ENCODE measurements at places on chromosomes 1 and 21.
A peak's percentile ranks its signal among the peaks of the same experiment; 100 is the strongest.

- DNase-seq, result no peak
Measured at GRCh38 chr1:91742848-91743292, 143.1 kb downstream of the TGFBR3 start.

GRCh38 chr21:45001134-45002095 is 61.6 kb downstream of the SLX9 start:
- DNase-seq, result no peak

- DNase-seq, result peak; percentile 24
Measured at GRCh38 chr1:34549199-34549598, 205.6 kb upstream of the GJB5 start.

DNA sequence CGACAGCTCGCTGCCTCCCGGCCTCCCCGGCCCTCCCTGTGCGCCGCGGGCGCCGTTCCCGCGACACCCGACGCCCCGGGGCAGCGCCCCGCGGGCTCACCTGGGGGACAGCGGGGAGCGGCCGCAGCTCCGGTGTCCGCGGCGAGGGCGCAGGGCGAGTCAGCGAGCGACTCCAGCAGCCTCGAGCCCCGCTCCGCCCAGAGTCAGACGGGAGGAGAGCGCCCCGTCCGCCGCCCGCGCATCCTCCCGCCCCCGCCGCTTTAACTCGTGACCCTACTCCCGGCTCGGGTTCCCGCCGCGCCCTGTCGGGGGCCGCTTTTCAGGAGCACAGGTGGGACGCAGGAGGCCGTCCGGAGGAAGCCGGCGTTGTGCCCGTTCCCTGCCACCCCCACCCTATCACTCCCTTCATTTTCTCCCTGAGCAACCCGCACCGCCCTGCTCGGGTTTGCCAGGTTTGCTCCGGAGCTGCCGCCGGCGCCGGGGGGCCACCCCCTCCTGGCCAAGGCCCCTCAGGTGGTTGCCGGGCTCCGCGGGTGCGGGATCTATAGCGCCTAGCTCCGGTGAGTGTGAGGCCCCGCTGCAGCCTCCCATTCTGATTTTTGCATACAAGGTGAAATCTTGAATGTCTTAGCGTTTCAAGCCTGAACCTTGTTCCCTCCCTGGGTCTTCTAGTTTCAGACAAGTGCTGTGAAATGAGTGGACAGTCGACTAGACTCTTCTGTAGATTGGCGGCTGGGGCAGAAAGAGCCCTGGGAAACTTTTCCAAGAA is at the start of gene MCOLN3:
TSS of gene MCOLN3 (minus strand) at position 205 of the 769 bp plus-strand sequence. CDS start 3,140 bp downstream, outside the sequence.
- peak; percentile 30 for DNase-seq

DNA sequence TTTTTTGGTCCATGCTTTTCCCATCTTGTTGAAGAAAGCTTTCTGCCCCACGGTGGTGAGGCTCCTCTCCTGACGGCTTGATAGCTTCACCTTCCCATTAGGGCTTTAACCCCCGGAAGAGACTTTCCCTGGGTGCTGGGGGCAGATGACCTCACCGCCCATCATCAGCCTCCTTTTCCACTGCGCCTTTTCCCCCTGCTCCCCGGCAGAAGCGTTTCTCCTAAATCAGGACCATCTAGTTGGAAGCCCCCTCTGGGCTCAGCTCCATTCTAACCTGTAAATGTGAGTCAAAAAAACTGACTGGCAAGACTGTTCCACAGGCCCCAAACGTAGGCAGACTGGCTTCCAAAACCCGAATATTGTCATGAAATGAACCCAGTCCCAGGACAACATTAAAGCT is 6.7 kb downstream of the POFUT2 start:
- DNase-seq, result no peak

DNA sequence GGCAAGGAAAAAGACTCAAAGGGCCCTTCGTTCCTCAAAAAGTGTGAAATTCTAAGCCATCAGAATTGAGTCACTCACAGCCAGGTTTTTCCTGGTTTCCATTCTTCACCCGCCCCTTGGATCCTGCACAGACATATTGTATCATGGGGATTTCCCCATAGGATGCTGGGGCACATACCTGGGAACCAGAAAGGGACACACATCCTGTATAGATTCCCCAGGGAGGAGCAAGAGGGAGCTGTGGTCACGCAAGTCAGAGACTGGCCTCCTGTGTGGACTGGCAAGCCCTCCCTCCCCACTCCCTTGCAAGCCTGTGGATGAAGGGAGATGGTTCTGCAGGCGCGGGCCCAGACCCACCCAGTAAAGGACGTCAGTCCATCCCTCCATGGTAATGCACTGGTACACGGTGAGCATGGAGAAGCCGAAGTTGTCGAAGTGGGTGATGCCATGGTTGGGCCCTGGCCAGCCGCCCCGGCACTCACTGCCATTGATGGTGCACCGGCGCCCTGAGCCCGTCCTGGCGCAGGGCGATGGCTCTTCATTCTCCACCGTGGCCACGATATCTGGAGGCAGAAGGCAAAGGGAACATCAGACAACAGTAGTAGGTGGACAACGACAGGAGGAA is 23.2 kb downstream of the CACNA1S start:
- DNase-seq, result no peak

- peak; percentile 86 for DNase-seq
Measured at GRCh38 chr1:248710305-248710900, 7.8 kb upstream of the OR14I1 start.

- DNase-seq, result no peak
Measured at GRCh38 chr1:244735876-244736561, 83.1 kb downstream of the DESI2 start.

GRCh38 chr1:19957779-19958178 is 21.6 kb downstream of the PLA2G2A start:
- no peak for DNase-seq

- DNase-seq, result no peak
Measured at GRCh38 chr1:243253926-243254232, 1.2 kb downstream of the CEP170 start.

DNA sequence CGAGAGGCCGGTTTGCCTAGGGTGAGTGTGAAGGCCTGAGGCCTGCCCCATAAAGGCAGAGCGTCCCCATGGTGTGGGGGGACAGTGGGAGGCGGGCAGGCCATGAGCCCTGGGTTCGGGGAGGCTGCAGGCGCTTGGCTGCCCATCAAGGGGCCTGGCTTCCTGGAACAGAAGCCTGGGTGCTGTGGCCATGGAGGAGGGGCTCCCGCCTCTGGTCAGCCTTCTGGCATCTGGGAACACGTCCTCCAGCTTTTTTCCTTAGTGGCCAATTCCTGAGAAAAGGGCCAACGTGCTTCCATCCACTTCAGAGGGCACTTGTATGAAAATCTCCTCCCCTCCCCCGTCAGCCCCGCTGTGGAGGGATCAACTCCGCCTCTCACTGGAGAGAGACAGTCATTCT is 58.7 kb downstream of the PRDM16 start:
- no peak for DNase-seq

DNA sequence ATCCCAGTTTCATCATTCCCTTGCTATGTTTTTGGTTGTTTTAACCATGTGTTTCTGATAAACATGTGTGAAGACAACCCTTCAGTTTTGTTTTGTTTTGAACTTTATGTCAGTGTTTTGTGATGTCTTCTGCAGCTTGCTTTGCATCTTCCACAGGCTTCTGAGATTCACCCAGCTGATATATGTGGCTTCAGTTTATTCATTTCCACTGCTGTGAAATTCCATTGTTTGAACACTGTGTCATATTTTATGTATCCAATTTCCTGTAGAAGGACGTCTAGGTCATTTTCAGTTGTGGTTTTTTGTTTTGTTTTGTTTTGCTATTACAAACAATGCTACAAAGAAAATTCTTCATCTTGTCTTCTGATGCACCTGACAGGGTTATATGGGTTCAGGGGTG is 27.2 kb upstream of the SLC26A9 start:
- no peak for DNase-seq

- DNase-seq, result no peak
Measured at GRCh38 chr1:53562291-53562980, 103.2 kb downstream of the DMRTB1 start.

DNA sequence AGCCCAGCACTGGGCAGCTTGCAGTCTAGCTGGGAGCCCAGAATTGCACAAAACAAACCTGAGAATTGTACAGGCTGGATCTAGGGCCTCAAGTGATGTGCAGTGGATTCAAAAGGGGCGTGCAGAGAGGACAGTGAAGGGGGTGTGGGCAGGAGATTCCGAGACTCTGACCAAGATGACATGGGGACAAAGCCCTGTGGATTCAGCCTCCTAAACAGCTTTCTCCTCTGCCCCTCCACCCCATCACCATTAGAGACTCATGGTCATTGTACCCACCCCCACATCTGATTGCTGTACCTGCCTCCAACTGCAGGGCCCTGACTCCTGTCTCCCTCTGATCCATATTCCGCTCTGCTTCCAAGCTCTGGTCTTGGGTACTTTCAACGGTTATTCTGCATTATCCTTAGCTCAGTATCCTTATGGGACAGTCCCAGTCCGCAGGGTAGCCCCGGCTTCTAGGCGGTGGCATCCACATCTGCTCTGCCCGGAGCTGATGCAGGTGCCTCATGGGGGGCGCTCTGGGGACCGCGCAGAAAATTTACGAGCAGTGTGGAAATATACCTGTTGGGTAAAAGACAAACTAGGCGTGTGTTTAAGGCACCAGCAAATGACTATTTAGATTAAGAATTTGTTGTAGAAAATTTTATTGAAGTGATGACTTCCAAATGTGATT is 1.7 kb upstream of the BMP8A start:
- no peak for DNase-seq

- no peak for DNase-seq
Measured at GRCh38 chr1:162230096-162230495, 146.6 kb downstream of the SPATA46 start.

- no peak for DNase-seq
Measured at GRCh38 chr1:2247760-2248126, 19.6 kb downstream of the SKI start.

All from inflammatory macrophage treated with lipopolysaccharide for 1 hour (primary cell).